ENCODE measurements at places on chromosomes 12 and 14.

DNA sequence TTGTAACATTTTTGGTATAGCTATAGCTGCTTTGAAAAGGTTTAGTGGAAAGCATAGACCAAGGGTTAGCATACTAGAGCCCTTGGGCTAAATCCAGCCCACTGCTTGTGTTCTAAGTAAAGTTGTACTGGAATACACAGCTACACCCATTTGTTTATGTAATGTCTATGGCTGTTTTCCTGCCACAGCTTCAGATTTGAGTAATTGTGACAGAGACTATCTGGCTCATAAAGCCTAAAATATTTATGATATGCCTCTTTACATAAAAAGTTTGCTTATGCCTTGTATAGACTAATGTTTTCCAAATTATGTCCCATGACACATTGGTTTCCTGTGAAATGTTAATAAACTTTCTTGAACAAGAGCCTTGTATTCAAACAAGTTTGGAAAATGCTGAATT, 234.8 kb upstream of the ATP2B1 start:
- no peak for DNase-seq

DNA sequence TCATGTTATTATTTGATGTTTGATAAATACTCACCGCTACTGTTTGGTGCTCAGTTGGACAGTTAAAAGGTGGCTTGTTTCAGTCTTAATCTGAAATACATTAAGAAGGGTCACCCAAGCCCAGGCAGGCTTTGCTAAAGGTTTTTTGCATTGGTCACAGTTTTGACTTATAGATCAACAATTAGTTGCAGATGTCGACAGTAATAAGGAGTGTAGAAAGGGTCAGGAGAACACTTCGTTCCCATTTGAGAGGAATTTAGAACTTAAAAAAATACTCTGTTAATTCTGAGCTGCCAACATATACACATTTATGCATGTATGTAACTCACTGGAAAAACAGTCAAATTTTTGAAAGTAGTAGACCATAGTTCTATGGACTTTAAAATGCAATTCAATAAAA, 130.3 kb downstream of the TMEM30B start:
- no peak for DNase-seq

DNA sequence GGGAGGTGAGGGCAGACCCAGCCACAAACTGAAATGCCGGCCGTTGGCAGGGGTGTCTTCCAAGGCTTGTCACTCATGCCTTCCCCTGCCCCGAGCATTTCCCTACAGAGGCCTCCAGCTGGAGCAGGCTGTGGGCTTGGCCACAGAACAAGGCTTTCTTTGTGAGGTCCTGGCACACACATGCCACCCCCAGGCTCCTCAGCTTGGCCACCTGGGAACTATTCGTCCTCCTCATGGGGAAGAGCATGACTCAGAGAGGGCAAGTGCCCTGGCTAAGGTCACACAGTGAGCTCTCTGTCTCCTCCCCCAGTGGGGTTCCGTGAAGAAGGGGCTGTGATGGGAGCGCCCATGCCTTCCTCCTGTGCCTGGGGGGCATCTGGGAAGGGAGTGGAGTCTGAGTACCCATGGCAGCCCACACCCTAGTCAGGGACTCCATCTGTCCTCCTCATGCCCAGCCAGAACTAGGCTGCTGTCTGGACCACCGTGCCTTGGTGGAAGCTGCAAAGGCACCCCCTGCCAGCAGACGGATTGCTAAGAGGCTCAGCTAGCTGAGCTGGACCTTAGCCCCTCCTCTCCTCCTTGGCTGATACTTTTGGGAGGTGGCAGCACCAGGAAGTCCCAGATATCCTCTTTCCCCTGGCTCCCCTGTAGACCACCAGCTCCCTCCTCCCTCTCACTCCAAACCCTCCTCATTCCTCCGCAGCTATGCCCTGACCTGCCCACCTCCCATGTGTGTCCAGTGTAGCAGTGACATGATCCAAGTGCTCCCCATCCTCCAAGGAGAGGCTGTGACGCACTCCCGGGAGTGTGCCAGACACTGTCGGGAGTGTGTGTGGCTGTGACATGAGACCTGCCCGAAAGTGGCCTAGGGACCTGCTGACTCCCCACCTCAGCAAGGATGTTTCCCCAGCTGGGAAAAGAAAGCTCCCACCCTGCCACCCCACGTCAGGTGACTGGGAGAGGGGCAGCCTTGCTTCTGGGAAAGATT, 21.4 kb downstream of the ABCB9 start:
- no peak for DNase-seq

DNA sequence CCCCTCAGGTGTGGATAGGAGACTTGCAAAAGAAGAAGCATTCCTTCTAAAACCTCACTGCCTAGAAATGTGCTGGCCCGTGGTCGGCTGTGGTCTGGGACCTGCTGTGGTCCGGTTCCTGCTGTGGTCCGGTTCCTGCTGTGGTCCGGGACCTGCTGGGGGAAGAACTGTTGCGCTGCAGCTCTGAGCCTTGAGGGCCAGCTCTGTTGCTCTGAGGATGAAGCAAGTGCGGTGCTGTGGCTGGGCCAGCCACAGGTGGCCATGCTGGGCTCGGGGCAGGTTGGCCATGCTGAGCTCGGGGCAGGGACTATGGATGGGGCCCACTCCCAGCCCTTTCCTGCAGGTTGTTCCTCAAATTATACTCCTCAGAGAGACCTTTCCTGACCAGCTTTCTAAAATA, 5.2 kb downstream of the NRXN3 start:
- DNase-seq = no peak

GRCh38 chr12:46267575-46267824, 1.3 kb downstream of the SLC38A1 start:
- DNase-seq = no peak

- DNase-seq = no peak
Observed at GRCh38 chr14:81826081-81826480, 292.4 kb upstream of the SEL1L start.

- DNase-seq = no peak
Observed at GRCh38 chr14:60212503-60213371, 36.3 kb upstream of the PPM1A start.

- DNase-seq = no peak
Observed at GRCh38 chr14:80587096-80587724, 354.3 kb downstream of the CEP128 start.

GRCh38 chr14:52125885-52126284, 57.0 kb upstream of the NID2 start:
- no peak for DNase-seq

- no peak for DNase-seq
Observed at GRCh38 chr12:54300732-54301427, at the start of gene NFE2. NFE2 (minus strand) TSS chr12:54301015; CDS start chr12:54295248, 5,767 bp downstream.

GRCh38 chr14:22268875-22269274, 320.1 kb downstream of the DAD1 start:
- DNase-seq = no peak

DNA sequence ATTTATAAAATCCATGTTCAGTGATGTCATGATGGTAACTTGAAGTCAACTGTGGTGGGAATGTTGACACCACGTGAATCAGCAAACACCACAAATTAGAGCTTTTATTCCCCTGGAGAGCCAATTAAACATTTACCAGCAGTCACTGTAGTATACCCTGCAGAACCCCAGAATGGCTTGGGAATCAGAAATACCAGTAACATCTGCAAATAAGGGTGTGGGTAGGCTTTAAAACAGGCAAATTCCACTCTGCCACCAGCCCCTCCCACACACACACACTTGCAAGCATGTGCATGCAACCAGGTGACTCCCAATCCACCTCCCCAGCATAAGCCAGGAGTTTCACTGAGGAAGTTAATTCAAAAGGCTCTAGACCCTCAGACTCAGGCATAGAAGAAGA, 63.6 kb upstream of the TMEM263 start:
- DNase-seq = no peak

DNA sequence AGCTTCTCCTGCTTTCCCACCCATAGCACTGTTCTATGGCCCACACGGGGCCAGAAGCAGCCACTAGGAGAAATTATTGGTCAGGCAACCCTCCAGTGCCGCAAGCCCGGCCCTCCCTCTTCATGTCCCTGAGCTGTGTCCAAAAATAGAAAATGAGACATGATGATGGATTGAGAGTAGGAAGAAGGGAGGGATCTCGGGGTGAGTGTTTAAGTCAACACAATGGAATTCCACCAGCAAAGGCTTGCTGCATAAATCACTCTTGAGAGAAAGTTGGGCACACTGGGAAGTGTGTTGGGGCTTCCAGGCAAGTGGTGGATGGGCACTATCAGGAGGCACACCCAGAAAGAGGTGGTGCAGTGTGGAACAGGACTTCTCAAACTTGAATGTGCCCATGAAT, 94.2 kb downstream of the LLPH start:
- no peak for DNase-seq

GRCh38 chr14:88005978-88006851, 1.3 kb downstream of the GPR65 start:
- peak; percentile 18 for DNase-seq

DNA sequence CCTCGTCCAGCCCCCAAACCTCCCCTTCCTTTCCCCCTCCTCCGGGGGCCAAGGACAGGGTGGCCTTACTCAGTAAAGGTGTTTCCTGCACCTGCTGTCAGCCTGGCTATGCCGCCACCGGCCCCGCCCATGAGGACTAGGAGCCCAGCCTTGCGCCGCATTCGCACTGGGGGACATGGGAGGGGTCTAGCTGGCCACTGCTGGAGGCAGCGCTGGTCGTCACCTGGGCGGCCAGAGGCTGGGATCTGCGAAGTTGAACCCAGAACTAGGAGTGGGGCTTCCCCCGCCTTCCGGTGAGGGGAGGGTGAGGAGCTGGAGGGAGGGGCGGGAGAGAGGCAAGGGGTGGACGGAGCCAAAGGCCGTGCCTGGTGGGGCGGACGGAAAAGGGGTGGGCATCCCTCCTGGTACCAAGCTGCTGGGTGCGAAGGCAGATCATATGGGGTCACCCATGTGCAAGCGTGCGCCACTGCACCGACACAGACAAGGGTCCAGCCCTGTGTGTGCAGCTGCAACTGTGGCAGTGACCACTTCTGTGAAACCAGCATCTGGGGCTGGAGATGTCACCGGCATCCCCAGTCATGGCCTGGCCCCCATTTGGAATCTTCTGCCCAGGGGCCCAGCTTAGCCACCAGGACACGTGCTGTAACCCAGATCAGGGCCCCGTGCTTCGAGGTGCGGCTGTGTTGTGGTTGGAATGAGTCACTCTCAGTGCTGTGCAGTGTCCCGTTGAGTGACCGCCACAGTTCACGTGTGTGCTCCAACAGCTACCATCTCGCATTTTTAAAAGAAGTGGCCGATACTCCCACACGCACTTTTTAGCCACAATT, 8.5 kb downstream of the AMN start:
- no peak for DNase-seq

DNA sequence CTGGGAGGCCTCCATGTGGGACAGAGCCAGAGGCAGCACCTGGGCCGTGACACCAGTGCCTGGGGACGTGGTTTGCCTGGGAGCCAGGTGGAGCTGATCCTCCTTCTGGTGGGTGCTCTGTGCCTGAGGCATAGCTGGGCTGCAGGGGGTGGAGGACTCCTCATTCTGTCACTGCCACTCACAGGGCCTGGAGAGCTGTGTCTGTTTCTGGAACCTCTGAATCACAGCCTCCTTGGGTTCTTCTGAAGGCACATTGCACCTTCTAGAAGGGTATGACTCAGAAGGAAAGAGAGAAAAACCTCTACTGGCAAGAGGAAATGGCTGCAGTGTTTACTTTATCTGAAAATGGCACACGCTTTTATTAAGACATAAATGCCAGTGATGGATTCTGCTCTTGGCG, 659.8 kb downstream of the VRK1 start:
- peak; percentile 49 for DNase-seq

GRCh38 chr14:76500480-76500879, 124.5 kb downstream of the ESRRB start:
- DNase-seq = no peak

DNA sequence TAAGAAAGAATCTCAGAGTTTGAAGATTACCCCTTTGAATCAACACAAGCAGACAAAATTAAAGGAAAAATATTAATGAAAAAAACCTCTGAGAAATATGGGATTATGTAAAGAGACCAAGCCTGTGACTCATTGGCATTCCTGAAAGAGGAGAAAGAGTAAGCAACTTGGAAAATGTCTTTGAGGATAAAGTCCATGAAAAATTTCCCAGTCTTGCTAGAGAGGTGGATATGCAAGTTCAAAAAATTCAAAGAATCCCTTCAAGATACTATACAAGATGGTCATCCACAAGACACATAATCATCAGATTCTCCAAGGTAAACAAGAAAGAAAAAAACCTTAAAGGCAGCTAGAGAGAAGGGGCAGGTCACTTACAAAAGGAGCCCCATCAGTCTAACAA, 13.3 kb downstream of the SLCO1B1 start:
- DNase-seq = no peak

GRCh38 chr14:97903821-97904220, 1106.6 kb downstream of the VRK1 start:
- DNase-seq = no peak

GRCh38 chr12:96044017-96044942, 8.9 kb upstream of the LTA4H start:
- DNase-seq = no peak

DNA sequence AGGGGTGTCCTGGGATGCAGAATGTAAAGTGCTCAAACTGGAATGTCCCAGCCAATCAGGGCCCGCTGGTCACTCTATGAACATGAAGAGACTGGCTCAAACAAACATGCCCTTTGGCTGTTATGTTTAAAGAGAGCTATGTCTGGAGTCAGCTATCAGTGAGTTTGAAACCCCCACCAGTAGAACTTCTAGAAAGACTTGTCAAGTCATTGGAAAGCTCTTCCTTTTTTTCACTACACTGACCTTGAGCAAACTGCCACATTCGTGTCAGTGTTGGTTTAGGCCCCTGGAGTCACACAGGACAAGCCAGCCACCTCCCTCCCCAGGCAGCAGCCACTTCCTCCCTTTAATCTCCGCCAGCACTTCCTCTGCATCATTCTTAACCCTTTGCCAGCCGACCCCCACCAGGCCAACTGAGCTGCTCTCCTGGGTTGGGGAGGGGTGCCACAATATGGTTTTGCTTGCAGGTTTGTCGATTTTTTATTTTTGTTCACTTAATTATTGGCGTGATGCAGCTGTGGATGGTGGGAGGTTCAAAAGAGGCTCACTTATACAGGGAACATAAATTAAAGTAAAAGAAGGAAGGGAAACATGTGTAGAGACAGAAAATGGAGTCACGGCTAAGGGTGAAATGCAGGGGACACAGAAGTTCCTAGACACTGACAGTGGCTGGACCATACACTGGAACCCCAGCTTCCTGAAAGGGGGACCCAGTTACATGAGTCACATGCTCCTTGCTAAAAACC, 25.3 kb downstream of the CMKLR1 start:
- DNase-seq = no peak

GRCh38 chr12:108838194-108839017, 19.0 kb downstream of the SSH1 start:
- DNase-seq = no peak

GRCh38 chr12:109927622-109928021, 27.5 kb downstream of the TCHP start:
- DNase-seq = no peak
